ENCODE measurements at places on chromosomes 7 and 10. TPM values are rescaled to one million over a fixed set of nuclear protein-coding genes. Genes with fewer than 3 reads are reported as not detected.

DNA sequence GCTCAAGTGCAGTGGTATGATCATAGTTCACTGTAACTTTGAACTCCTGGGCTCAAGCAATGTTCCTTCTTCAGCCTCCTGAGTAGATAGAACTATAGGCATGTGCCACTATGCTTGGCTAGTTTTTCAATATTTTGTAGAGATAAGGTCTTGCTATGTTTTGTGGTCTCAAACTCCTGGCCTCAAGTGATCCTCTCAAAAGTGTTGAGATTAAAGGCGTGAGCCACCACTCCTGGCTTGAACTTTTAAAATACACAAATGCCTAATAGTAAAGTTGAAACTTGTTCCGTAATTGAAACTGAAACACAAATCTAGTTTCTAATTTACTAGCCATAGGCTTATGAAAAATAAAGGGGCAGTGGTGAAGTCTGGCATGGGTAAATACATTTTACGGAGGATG, 65.7 kb downstream of the AP3M1 start:
- DNase-seq, result no peak

GRCh38 chr7:151790095-151790829, 86.7 kb downstream of the PRKAG2 start:
- no peak for DNase-seq

- no peak for DNase-seq
Observed at GRCh38 chr7:65953001-65953720, 28.9 kb downstream of the GUSB start.

Gene ADARB2
- 0.31 TPM for total RNA-seq

Gene EPHB4
- 192 TPM for total RNA-seq

- no peak for DNase-seq
Observed at GRCh38 chr7:162632-163297, 29.6 kb upstream of the FAM20C start.

GRCh38 chr7:28329661-28330363, 82.5 kb upstream of the CREB5 start:
- no peak for DNase-seq

DNA sequence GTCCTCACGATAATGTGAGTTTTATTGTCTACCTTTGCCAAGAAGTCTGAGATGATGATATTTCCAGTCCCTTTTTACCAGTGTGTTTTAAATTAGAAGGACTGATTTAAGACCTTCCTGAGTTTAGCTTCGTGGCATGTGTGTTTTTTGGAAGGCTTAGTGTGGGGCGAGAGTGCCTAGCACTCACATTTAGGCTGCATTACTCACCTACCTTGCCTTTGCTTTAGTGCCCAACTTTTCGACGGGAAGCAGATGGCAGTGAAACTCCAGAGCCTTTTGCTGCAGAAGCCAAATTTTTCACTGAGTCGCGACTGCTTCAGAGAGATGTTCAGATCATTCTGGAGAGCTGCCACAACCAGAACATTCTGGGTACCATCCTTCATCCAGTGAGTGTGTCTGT, 50.9 kb downstream of the SND1 start:
- no peak for DNase-seq

Gene WNT2
- total RNA-seq, result not detected

DNA sequence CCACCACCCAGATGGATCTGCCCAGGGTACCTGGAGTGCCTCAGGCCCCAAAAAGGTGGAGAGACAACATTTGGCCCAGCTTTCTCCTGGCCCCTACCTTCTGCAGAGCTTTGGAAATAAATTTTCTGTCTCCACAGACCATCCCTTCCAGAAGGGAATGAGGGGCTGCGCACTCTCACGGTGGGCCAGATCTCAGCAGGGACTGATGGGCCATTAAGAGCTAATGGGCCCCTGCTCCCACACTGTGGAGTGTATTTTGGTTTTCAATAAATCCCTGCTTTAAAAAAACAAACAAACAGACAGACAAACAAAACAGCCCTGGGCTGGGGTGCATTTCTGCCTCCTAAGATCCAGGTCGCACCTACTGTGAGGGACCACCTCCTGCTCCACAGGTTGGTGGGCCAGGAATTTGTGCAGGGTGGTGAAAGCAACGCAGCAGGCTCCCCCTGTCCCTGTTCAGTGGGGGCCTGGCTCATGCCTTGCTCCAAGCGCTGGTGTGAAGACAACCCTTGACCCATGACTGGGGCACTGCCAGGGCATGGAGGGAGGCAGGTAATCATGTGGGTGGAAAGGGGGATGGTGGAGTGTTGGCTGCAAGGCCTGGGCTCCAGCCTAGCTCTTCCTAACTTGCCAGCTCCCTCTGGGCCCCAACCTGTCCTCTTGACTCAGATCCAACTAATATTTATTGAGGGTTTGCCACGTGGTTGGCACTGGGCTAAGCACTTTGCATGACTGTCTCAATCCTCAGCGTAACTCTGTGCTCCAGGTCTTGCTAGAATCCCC, 88.5 kb downstream of the COL13A1 start:
- no peak for DNase-seq

- DNase-seq, result no peak
Observed at GRCh38 chr7:131124001-131124629, 203.6 kb upstream of the MKLN1 start.

All from Panc1 (cell line).